ENCODE measurements at places on chromosomes 7 and 10. TPM values are rescaled to one million over a fixed set of nuclear protein-coding genes. Genes with fewer than 3 reads are reported as not detected.

Gene CRHR2
- total RNA-seq = not detected

DNA sequence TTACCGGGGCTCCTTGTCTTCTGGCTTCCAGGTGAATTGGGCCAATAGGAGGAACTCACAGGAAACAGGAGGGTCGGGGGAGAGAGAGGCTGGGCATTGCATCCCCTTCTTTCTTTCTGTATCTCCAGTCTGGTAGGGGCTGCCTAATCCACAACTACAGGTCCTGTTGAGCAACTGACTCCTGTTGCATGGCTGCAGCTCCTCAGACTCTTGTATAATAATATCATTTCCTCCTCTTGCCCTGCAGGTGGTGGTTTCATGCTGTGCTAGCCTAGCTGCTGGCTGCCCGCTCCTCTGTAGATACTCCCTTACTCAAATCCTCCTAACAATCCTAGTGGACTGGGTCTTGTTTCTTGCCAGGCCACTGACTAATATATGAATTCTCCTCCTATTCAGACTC, 276.5 kb upstream of the SMIM30 start:
- no peak for DNase-seq

- DNase-seq = no peak
Observed at GRCh38 chr10:128645486-128645885, 519.3 kb upstream of the MKI67 start.

DNA sequence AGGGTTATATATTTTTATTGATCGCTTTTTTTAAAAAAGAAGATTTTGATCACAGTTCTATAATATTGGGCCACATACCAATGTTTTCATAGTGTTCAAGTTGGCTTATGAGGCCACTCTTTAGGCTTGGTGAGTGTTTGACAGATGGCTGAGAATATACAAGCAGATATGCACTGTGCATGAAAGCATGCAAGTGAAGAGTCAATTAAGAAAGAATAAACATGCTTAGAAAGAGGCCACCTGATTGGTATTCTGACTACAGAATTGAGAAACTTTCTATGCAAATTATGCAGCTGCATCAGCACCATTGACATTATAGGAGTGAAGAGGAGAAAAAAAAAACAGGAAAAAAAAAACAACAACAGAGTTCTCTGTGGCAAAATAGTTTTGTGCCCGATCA, 39.9 kb downstream of the CABCOCO1 start:
- no peak for DNase-seq

Gene TMEM270
- total RNA-seq = not detected

DNA sequence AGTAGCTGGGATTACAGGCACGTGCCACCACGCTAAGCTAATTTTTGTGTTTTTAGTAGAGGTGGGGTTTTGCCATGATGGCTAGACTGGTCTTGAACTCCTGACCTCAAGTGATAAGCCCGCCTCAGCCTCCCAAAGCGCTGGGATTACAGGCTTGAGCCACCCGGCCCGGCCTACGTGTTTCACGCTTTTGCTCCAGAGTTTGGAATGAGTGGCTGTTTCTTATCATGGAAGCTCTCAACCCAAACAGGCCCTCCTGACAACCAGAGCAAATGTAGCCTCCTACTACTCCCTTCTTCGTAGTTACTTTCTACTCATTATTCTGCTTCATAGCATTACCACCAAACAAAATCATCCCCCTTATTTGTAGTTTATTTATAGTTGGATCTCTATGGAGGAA, 26.8 kb upstream of the CASD1 start:
- DNase-seq = no peak

DNA sequence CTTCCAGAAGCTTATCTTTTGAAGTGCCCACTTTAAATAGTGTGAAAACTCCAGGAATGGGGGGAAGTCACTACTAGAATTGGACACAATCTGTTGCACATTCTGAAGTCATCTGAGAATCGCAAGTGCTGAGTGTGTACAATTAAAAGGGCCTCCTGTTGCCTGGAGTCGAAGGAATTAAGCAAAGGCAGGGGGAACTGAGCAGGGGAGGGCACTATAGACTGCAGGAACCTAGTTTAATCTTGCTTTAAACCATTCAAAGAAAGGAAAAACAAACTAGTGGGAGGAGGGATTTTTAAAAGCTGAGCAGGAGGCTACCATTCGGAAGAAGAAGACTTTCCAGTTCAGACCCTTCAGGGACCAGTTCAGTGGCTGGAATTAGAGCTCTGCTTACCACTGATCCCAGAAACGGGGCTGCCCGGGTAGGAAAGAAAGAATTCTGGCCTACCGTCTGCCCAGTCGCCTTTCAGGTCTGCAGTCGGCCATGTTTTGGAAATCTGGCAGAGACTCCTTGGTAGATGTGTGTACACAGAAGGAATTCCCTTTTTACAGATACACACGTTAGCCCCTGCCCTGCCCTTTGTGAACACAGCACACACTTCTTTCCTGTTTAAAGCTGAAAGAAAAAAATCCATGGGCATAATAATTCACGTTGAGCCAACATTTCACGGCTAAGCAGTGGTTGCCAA, 610.6 kb upstream of the FOXK1 start:
- no peak for DNase-seq

Gene SLC26A3
- not detected for total RNA-seq

DNA sequence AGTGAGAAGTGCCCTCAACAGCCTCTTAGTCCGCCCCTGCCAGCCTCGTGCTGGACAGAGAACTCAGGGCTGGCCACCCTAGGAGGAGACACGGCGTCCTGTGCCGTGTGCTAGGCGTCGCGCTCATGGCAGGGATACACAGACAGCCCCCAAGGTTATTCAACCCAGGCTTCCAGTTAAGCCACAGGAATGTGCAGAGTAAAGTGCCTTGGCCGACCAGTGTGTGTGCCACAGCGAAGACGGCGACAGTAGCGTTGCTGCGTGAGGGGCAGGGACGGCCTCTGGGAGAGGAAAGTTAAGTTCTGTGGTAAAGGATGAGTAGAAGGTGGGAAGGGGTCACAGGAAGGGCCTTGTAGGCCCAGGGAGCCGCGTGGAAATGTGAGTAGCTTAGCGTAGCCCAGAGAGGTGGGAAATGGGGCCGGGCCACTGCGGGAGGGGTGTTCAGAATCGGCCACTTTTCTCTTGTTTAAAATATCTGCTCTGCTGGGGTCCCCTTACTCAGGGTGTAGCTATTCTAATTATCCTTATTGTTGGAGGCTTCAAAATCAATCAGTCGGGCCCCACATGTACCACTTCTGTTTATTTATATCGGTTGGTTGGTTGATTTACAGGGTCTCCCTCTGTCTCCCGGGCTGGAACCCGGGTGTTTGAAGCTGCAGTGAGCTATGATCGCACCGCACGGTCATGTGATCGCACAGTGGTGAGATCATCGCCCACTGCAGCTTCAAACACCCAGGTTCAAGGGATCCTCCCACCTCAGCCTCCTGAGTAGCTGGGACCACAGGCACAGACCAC, 24.5 kb downstream of the TMEM120A start:
- DNase-seq = no peak

DNA sequence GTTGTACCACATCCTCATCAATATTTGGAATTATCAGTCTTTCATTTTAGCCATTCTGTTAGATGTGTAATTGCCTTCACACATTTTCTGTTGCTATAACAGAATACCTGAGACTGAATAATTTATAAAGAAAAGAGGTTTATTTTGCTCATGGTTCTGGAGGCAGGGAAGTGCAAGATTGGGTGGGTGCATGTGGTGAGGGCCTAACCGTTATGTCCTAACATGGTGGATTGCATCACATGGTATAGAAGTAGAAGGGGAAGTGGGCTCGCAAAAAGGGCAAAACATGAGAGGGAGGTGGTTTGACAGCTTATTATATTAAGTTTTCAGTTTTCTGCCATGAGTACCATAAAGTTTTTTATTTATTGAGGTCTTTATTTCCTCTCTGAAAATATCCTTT, 452.0 kb downstream of the ARL4A start:
- no peak for DNase-seq

Gene ADCY1
- total RNA-seq = 4.8 TPM

DNA sequence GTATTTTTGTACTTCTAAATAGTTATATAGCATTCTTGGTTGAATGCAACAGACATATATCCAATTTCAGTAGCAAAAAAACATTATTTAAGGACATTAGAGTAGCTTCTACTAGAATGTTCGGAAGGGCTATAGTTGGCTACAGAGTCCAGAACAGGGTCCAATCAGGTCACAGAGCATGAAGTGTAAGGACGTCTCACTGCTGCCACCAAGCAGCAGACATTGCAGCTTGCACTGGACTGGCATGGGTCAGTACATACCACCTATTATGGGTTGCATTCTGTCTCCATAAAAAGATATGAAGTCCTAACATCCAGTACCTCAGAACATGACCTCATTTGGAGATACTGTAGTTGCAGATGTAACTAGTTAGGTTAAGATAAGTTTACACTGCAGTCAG, 87.3 kb downstream of the LHFPL3 start:
- no peak for DNase-seq

GRCh38 chr7:155204744-155205367, 92.8 kb upstream of the INSIG1 start:
- DNase-seq = no peak

- DNase-seq = no peak
Observed at GRCh38 chr7:22001345-22002004, 55.8 kb upstream of the CDCA7L start.

GRCh38 chr10:14772399-14772798, 2.3 kb downstream of the FAM107B start:
- no peak for DNase-seq

- DNase-seq = no peak
Observed at GRCh38 chr10:14423111-14423744, 92.5 kb upstream of the FRMD4A start.

Gene CPN1
- not detected for total RNA-seq

DNA sequence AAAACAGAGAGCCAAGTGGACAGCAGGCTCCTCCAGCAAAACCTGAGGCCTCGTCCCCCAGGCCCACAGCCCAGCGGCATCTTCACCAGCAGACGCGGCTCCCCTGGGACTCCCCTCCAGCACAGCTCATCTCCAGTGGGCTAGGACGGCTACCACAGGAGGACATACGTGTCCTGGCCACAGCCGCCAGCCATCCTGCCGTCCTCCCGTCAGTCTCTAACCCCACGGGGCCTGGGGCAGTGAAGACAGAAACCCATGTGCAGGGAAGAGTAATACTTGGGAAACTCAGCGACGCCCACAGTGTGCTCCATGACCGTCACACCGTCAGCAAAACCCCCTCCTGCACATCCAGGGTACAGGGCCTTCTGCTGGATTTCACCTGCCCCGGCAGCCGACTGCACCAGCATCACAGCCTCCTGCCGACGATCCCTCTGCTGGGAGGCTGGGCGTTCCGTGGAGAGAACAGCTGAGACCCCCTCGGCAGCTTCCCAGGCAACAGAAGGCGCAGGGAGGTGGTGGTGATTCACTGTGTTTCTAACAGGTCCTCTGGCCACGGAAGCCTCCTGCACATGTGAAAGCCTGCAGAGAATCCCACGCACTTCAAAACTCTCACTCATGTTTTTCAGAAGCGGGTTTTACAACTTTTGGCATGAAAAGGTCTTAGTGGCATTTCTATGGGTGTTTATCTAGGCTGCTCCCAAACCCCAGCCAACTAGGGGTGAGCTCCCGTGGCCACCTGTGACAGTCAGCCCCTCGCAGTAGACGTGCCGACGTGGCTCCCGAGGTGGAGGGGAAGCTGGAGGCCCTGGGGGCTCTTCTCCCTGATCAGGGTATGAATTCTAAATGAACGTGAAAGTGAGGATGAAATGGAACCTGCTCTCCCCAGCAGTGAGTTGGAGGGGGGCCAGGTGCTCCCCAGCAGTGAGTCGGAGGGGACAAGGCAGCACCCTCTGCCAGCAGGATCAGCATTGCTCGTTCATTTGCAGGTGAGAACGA, 513.5 kb downstream of the PTPRN2 start:
- DNase-seq = no peak

GRCh38 chr7:106901828-106902441, 36.9 kb downstream of the PIK3CG start:
- no peak for DNase-seq

Gene ASB4
- total RNA-seq = not detected

Gene DPYSL4
- total RNA-seq = 0.79 TPM

Gene OPN4
- total RNA-seq = 1.1 TPM

- no peak for DNase-seq
Observed at GRCh38 chr10:122854648-122855047, 9.0 kb upstream of the CUZD1 start.

DNA sequence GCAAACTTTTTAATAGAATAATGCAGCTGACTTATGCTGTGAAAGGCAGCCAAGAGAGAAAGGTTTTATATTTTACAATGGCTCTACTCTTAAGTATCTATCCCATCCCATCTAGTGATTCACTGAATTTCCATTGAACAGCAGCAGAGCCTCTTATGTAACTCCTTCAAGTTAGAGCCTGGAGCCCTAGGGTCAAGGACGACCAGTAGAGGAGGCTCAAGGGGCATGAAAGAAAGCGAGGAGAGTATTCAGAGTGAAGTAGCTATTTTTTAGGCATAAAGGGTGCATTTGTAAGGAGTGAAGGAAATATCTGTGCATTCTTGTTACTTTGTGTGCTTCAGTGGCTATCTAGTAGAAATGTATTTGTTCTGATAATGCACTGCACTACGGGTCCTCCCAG, 180.2 kb upstream of the TPK1 start:
- no peak for DNase-seq

DNA sequence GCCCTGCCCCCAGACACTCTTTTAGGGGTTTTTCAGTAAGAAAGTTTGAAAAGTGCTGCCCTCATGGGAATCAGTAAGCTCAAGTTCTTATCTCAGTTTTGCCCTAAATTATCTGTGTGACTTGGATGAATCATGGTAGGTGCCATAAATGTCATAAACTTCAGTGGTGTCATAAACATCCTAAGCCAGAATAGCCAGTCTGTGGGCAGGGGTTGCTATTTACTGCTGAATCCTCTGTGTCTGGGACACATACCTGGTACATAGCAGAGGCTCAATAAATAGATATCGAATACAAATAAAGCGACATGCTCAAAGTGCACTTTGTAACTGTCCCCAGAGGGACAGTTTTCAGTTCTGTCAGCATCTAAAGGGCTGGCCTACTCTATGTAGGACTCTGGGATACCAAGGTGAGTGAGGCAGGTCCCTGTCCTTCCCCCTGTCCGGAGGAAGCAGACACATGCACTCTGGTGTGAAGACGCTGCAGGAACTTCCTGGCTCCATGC, 502.1 kb downstream of the RPS24 start:
- no peak for DNase-seq

Gene PCDH15
- not detected for total RNA-seq

GRCh38 chr10:58431903-58432302, 46.7 kb downstream of the TFAM start:
- no peak for DNase-seq

Gene CASP7
- 19.8 TPM for total RNA-seq

- no peak for DNase-seq
Observed at GRCh38 chr10:91683975-91684374, 51.1 kb upstream of the PPP1R3C start.

DNA sequence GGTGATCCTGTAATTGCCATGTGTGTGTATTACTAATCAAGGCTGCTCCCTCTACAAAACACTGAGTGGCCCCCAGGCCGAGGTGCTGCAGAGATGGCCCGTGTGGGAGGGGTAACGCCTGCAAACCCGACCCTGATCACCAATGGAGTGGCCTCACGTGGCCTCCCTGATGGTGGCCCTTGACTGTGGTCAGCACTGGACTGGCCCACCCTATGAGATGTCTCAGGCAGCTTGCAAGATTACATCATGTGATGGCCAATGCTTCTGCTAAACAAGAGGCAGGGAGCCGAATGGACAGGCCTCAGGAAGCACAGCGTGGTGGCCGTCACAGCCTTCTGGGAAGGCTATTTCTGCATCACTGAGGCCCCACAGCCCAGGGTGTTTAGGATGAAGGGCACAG, 186.4 kb downstream of the MGMT start:
- no peak for DNase-seq

GRCh38 chr7:4111166-4111565, 570.9 kb upstream of the FOXK1 start:
- DNase-seq = no peak

Gene ITPRID1
- not detected for total RNA-seq
